ENCODE measurements at places on chromosomes 4 and X. TPM values are rescaled to one million over a fixed set of nuclear protein-coding genes. Genes with fewer than 3 reads are reported as not detected.
A peak's percentile ranks its signal among the peaks of the same experiment; 100 is the strongest.

DNA sequence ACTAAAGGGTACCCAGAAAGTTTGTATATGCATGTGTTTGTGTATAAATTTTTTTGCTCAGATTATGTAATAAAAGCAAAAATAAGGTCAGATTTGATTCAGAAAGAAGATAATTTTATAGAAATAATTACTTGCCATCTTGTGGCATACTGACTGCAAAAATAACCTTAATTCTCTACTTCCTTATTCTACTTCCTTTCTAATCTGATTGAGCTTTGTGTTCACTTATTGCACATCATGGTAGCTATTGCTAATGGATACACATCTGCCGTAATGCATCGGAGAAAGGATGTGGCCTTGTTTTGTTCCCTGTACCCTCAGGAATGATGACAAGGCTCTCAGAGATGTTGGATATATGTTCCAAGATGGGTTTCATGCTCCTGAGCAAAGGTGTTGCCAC lies 10.5 kb upstream of the GNPDA2 start:
- no peak for DNase-seq

GRCh38 chr4:143488687-143489086 lies 24.8 kb upstream of the SMARCA5 start:
- DNase-seq: no peak

GRCh38 chrX:151552743-151553142 lies 10.7 kb upstream of the PASD1 start:
- no peak for DNase-seq

GRCh38 chrX:47900833-47901232 lies 64.1 kb downstream of the ZNF81 start:
- DNase-seq: no peak

DNA sequence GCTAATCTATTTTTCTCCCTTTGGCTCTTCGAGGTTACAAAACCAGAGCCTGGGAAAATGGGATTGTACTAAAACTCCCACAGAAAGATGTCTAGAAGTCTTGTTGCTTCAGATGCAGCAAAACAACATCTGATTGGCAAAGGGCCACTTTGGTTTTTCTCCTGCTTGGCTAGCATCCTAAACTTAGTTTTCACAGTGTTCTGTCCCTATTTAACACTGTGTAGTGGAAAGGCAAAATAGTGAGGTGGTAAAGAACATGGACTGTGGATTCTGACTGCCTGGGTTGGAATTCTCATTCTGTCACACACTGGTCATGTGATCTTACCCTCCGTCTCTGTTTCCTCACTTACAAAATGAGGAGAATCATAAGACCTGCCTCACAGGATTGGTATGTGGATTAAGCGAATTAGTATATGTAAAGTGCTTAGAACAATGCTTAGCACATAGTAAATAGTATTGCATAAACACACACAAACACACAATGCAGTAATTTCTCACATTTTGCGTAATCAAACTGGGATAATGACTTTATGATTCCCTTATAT lies 23.5 kb downstream of the TIGD2 start:
- DNase-seq: peak; percentile 95

GRCh38 chr4:119125931-119126330 lies 9.7 kb upstream of the MYOZ2 start:
- no peak for DNase-seq

DNA sequence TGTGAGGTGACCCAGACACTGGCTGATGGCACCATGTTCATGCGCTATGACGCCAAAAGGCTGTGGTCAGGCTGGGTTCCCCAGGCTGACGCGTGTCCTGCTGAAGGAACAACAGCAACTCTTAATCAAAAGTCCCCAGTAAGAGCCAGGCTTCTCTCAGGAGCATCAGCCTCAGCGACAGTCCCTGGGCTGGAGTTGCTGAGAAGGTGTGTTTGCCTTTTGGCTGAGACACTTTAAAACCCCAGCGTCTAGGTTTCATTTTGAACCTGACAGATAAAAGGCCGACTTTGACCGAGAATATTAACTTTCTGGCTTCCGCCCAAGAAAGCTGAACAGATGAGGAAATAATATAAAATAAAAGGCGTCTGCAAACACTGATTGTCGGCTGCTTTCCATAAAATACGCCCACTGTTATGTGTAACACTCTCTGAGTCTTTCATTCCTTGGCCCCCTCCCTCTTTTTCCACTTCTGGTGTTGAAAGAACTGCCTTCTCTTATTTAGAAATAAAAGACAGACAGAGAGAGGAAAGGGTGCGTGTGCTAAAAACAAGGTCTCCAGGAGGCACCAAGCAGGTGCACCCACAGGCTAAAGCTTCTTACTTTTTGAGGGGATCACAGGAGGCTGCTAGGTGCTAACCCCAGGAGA lies 373.6 kb downstream of the MID1IP1 start:
- peak; percentile 7 for DNase-seq

DNA sequence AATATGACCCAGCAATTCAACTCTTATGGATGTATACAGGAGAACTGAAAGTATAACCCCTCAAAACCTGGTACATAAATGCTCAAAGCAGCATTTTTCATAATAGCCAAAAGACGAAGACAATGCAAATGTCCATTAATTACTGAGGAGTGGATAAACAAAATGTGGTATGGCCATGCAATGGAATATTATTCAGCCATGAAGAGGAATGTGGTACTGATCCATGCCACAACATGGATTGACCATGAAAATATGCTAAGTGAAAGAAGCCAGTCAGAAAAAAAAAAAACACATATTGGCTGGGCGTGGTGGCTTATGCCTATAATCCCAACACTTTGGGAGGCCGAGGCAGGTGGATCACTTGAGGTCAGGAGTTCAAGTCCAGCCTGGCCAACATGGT lies 74.5 kb upstream of the PLS3 start:
- DNase-seq: no peak

- DNase-seq: no peak
Observed at GRCh38 chrX:11103751-11104150, 7.4 kb upstream of the HCCS start.

DNA sequence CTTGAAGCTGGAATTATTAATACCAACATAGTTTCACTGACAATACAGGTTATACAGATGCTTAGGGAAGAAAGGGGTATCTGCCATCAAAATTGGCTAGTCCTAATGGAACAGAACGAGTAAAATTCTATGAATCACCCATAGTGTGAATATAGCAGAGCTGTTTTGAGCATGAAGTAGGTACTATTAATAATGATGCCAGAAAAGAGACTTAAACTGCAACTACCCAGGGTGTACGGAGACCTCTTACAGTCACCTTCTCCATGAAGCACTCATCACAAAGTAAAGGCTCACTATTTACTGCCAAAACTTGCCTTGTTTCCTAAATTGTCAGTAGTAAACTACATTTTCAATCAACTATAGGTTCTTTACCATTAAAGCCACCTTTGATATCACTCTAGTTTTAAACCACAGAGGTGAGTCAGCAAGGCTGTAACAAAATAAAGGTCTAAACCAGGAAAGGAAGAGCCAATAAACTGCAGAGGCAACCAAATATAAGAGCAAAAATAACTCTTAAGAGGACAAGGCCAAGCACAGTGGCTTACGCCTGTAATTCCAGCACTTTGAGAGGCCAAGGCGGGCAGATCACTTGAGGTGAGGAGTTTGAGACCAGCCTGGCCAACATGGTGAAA lies 114.4 kb downstream of the FRYL start:
- DNase-seq: no peak

- no peak for DNase-seq
Observed at GRCh38 chr4:16083241-16084191, at the start of gene PROM1. TSS of gene PROM1 (minus strand) at chr4:16084023. CDS start at chr4:16075906, 8,117 bp downstream.

- no peak for DNase-seq
Observed at GRCh38 chrX:32370456-32371205, 840.7 kb downstream of the DMD start.

GRCh38 chrX:131477498-131477897 lies 66.4 kb upstream of the OR13H1 start:
- DNase-seq: no peak

DNA sequence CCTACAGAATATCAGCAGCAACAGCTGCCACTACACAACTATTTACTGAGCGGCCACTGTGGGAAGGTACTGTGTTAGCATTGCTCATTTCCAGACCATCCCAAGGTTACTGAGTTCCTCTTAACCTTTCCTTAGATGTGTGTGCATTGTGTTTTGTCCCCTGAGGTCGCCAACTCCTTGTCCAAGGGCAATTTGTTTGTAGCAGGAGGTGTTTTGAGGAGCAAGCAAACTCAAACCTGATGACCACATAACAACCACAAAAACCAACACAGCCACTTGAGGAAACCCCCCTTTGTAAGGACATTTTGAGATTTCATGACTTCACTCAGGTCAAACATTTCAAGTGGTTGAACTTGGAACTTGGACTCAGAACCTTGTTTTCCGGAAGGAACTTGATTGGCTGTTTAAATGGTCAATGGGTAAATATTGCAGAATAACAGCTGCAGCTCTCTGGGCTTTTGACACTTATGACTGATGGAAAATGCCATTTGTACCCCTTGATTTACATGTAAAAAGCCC lies 122.3 kb downstream of the MID1IP1 start:
- no peak for DNase-seq

DNA sequence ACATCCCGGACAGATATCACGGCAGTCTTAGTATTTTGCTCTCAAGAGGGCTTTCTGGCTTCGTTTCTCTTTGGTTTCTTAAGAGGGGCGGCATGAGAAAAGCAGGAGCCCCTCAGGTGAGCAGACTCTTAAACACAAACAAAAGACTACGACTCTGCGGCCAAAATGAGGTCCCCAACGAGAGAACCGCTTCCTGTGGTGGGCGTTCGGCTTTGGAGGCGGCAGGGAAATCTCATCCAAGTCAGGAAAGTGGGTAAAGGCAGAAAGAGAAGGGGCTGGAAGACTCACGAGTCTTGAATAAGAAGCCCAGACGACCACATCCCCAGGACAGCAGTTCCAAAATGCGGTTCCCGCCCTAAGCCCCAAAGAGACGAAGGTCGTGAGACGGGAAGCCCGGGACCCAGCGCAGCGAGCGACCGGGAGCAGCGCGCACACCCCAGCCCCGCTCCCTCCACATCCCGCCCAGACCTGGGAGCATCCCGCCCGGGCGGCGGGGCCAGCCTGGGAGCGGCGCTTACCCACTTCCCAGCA lies 409 bp downstream of the UGDH start:
- no peak for DNase-seq

DNA sequence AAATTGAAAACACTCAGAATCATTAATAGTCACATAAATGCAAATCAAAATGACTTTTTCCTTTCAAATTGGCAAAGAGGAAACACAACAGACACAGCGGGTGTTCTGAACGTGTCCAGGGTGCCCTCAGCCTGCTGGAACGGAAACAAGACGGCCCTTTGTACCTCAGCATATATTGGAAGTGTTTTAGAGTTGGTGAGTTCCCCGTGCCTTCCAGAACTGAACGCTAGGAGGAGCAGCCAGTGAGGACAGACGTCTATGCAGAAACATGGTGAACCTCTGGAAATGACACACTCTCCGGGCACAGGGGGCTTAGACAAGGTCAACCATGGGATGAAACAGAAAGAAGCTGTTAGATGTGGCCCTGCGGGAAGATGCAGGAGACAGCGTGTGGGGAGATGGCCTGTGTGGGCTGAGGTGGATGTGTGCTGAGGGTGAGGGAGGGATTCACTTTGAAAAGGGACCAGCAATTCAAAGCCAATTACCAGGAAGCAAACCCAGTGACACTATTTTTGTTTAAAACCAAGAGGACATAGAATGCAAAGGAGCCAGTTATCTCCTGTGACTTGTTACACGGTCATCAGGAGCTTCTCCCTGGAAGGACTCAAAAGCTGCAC lies 40.4 kb downstream of the RNF212 start:
- DNase-seq: peak; percentile 67

DNA sequence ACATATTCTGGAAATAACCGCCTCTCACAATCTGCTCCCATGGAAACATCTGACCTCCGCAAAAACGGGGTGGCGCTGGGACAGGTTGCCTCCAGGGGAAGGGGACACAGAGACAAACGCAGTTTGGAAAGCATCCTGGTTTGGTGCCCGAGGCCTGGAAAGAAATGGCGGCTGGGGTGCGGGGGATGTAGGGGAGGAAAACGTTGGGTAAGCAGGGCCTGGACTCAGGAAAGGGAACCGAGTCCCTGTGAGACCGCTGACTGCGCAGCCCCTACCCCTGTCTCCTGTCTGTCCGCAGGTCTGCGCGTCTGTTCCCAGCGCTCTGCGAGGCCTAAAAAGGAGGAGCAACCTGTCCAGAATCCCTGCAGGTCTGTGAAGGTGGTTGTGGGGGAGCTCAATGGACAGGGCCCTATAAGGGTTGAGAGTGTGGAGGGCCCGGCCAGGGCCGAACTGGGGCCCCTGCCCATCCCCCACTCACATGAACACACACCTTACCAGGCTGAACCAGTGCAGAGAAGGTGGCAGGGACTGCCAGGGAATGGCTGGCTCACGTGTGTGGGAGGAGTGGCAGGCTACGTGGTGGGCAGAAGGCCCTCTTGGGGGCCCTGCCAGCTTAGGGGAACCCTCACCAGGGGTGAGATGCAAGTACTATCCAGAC lies 672 bp downstream of the TCEAL3 start:
- DNase-seq: no peak

GRCh38 chr4:140790765-140791164 lies 34.6 kb upstream of the TBC1D9 start:
- no peak for DNase-seq

GRCh38 chrX:14497184-14497666 lies 32.1 kb upstream of the GLRA2 start:
- DNase-seq: peak; percentile 44

DNA sequence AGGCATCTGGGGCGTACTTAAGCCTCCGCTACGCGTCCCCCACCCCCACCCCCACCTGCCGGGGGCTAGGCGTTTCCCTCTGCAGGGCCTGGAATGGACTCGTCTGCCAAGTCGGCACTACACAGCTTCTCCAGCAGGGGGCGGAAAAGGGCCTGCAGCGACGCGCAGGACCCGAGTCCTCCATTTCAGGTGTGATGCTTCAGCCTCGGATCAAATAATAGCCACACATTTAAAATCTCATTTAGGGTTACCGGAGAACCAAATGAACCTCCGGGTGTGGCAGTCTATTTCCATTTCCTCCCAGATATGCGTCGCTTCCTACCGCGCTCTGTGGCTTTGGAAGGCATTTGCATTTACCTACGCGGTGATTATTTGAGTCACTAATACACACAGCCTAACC lies 2.9 kb downstream of the PAK3 start:
- DNase-seq: peak; percentile 12

DNA sequence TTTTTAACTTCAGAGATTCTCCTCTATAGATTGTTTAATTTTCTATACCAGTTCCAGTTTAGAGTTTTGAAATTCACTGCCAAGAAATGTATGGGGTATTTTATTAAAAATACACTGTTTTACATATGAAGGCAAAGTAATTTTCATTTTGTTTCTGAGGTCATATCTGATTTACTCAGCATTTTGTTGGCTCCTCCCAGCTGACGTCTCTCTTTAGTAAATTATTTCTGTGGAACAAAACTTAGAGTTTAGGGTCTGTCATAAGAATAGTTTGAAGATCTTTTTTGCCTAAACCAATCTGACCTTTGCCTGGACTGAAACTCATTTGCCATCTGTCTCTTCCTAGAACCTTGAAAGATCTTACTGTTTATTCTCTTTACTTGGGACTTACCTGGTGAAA lies 16.9 kb downstream of the FNIP2 start:
- DNase-seq: no peak

Gene SLC49A3
- 7.1 TPM for total RNA-seq

Gene HS6ST2
- not detected for total RNA-seq

Gene IL21
- total RNA-seq: not detected

Gene FRMPD4
- total RNA-seq: 3.9 TPM

Gene C4orf50
- total RNA-seq: not detected

Gene IQCM
- total RNA-seq: not detected

Gene LNX1
- 0.43 TPM for total RNA-seq

Gene GUCY1A1
- 0.43 TPM for total RNA-seq

Gene AFM
- not detected for total RNA-seq

Gene CFI
- total RNA-seq: 18.4 TPM

Gene MSANTD1
- 0.64 TPM for total RNA-seq

Gene MAD2L1
- total RNA-seq: 13.5 TPM

Gene CBLL2
- total RNA-seq: not detected

Gene ESX1
- not detected for total RNA-seq

Gene FNIP2
- total RNA-seq: 43.5 TPM

Measured in fibroblast of villous mesenchyme (primary cell).